Ovary (tissue), 10 donors: ENCODE measurements at places on chromosomes 2 and 18.

DNA sequence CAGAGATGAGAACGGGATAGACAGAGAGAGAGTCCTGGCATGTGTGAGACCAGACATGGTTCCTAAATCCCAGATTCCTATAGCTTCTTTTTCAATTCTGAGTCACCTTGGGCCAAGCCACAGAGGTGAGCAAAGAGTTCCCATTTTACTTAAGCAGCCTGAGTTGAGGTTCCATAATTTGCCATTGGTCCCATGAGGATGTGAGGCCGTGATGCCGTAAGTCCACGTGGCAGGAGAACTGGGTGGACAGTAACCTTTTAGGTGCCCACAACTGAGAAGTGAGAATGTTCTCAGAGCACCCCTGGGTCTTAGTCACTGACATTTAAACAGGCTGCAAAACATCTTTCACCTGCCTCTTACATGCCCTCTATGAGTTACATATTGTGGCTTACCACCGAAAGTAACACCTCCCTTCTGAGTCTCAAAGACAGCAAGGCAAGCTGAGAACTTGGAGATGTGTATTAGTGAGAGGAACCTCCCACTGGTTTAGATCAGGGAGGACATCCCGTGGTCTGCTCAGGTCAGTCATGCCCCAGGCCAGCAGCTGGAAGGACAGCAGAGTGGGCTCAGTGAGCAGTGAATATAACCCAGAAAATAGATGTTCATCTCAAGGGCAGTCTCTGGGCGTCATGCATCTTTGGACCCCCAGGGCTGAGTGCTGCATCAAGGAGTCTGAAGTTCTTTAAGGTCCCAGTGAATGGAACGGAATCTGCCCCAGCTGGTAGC is 127.9 kb upstream of the LGALSL start:
- H3K4me1 ChIP-seq: peaks cover 4% of the 10 kb centered on the region
- H3K4me3 ChIP-seq: no peak overlapping the region
- no peak for DNase-seq
- H3K27me3 ChIP-seq: no peaks in the 10 kb centered on the region
- H3K36me3 ChIP-seq: no peaks in the 10 kb centered on the region
- H3K27ac ChIP-seq: no peak overlapping the region

- DNase-seq: no peak
- no peaks in the 10 kb centered on the region for H3K36me3 ChIP-seq
- H3K4me3 ChIP-seq: no peak overlapping the region
- H3K27me3 ChIP-seq: no peaks in the 10 kb centered on the region
- no peaks in the 10 kb centered on the region for H3K4me1 ChIP-seq
Observed at GRCh38 chr2:174117951-174118930, 130.1 kb downstream of the OLA1 start.

GRCh38 chr2:221077251-221077650 is 494.9 kb downstream of the EPHA4 start:
- no peak overlapping the region for H3K4me3 ChIP-seq
- H3K27me3 ChIP-seq: no peaks in the 10 kb centered on the region
- DNase-seq: no peak
- H3K27ac ChIP-seq: no peak overlapping the region
- no peaks in the 10 kb centered on the region for H3K4me1 ChIP-seq

- H3K4me3 ChIP-seq: no peak overlapping the region
- H3K27ac ChIP-seq: no peak overlapping the region
- no peaks in the 10 kb centered on the region for H3K27me3 ChIP-seq
- no peaks in the 10 kb centered on the region for H3K4me1 ChIP-seq
- H3K36me3 ChIP-seq: no peaks in the 10 kb centered on the region
- no peak for DNase-seq
Observed at GRCh38 chr2:14936426-14936825, 303.9 kb downstream of the LRATD1 start.

DNA sequence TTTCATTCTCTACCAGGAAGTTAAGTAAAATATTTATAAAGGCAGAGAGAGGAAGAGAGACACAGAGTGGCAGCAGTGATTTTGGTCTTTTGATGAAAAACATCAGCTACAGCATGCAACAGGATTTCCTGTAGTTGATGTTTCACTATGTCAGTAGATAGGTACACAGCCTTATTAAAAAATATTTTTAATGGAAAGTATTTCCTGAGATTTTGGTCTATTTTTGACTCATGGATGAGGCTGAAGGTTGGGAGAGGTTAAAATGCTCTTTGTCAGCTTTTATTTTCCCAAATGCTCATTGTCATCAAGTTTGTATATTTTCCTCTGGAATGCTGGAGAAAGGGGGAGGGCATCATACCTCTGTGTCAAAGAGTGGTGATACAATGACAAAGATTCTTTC is 1112.5 kb downstream of the CBLN2 start:
- no peaks in the 10 kb centered on the region for H3K27me3 ChIP-seq
- H3K36me3 ChIP-seq: no peaks in the 10 kb centered on the region
- no peak overlapping the region for H3K27ac ChIP-seq
- H3K4me3 ChIP-seq: no peak overlapping the region
- no peak for DNase-seq

GRCh38 chr2:220619525-220620220 is 952.4 kb downstream of the EPHA4 start:
- H3K4me1 ChIP-seq: no peaks in the 10 kb centered on the region
- no peak overlapping the region for H3K27ac ChIP-seq
- DNase-seq: no peak
- H3K36me3 ChIP-seq: no peaks in the 10 kb centered on the region
- H3K4me3 ChIP-seq: no peak overlapping the region
- no peaks in the 10 kb centered on the region for H3K27me3 ChIP-seq

GRCh38 chr18:53941601-53942338 is 282.7 kb downstream of the MBD2 start:
- H3K4me1 ChIP-seq: no peaks in the 10 kb centered on the region
- DNase-seq: no peak
- H3K4me3 ChIP-seq: no peak overlapping the region
- H3K36me3 ChIP-seq: no peaks in the 10 kb centered on the region
- H3K27me3 ChIP-seq: no peaks in the 10 kb centered on the region

- H3K36me3 ChIP-seq: no peaks in the 10 kb centered on the region
- no peak overlapping the region for H3K4me3 ChIP-seq
- no peak for DNase-seq
- no peaks in the 10 kb centered on the region for H3K27me3 ChIP-seq
- no peak overlapping the region for H3K27ac ChIP-seq
Observed at GRCh38 chr2:238489896-238490295, 63.2 kb downstream of the ASB1 start.

DNA sequence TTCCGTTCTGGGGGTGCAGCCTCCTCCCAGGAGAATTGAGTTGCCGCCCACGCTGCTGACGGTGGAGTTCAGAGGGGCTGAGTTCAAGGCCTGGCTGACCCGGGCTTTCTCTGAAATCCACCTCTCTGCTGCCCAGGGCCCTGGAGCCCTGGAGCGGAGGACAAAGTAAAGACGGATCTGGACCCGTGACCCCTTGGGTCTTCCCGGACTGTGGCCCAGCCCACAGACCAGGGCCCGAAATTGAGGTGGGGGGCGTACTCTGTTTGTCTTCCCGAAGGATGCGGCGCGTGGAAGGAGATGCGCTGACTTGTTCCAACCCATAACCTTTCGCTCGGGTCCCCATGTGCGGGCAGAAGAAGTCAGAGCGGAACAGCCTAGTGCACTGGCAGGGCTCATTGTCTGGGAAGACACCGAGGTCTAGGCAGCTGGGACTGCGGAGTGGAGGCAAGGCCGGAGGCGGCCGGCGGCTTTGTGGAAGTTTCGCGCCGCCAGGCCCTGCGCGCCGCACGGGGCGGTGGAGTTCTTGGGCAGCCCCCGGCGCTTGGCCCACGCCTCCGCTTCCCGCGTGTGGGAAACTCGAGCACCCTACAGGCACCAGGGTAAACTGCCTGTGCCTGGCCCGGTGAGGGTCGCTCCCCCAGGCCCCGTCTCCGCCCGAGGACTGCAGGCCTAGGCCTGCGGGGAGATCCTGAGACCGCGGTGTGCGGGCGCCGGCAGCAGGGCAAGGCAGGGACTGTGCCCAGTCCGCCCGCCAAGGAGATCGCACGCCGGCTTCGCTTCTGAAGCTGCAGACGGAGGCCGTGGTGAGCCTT is 9.8 kb downstream of the POU3F3 start:
- H3K4me3 ChIP-seq: no peak overlapping the region
- peaks cover 2% of the 10 kb centered on the region for H3K4me1 ChIP-seq
- peaks cover 5% of the 10 kb centered on the region for H3K27me3 ChIP-seq
- H3K36me3 ChIP-seq: no peaks in the 10 kb centered on the region
- DNase-seq: no peak

- no peaks in the 10 kb centered on the region for H3K36me3 ChIP-seq
- H3K27me3 ChIP-seq: no peaks in the 10 kb centered on the region
- no peak for DNase-seq
- no peak overlapping the region for H3K27ac ChIP-seq
- peaks cover 2% of the 10 kb centered on the region for H3K4me1 ChIP-seq
- no peak overlapping the region for H3K4me3 ChIP-seq
Observed at GRCh38 chr2:128354161-128354560, 35.5 kb upstream of the HS6ST1 start.

- H3K36me3 ChIP-seq: no peaks in the 10 kb centered on the region
- no peaks in the 10 kb centered on the region for H3K4me1 ChIP-seq
- H3K4me3 ChIP-seq: no peak overlapping the region
- H3K27me3 ChIP-seq: no peaks in the 10 kb centered on the region
Observed at GRCh38 chr2:157442636-157443035, 1.3 kb downstream of the CYTIP start.
